SW480 (cell line): ENCODE measurements at places on chromosomes 2 and 18.

DNA sequence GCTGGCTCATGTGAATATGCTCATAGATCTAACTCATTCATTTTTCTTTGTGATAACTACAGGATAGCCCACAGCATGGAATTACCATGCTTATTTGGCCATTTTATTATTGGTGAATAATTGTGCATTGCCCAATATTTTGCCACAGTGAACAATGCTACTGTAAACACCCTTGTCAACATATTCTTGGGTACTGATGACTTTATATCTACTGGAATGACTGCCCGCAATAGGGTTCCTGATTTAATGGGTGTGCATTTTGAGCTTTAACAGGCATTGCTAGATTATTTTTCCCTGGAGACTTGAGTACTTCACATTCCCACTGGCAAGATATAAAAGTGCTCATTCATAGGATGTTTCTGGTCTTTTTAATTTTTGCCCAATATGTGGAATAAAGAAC is 42.7 kb upstream of the EVA1A start:
- no peak for DNase-seq

DNA sequence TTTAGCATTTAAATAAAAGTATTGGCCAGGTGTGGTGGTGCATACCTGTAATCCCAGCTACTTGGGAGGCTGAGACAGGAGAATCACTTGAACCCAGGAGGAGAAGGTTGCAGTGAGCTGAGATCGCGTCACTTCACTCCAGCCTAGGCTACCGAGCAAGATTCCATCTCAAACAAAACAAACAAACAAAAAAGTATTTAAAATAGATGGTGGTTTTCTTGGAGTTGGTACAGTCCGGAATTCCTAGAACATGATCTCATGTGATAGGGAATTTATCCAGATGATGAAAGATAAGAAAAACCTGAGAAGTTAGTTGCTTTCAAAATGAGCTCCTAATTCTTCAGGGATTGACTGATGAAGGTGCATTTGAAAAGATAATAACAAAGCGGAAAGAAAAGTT is 62.0 kb downstream of the BIRC6 start:
- no peak for DNase-seq

GRCh38 chr2:129231924-129232323 is 747.5 kb upstream of the RAB6C start:
- no peak for DNase-seq

GRCh38 chr2:231987124-231987727 is 25.7 kb downstream of the DIS3L2 start:
- no peak for DNase-seq

DNA sequence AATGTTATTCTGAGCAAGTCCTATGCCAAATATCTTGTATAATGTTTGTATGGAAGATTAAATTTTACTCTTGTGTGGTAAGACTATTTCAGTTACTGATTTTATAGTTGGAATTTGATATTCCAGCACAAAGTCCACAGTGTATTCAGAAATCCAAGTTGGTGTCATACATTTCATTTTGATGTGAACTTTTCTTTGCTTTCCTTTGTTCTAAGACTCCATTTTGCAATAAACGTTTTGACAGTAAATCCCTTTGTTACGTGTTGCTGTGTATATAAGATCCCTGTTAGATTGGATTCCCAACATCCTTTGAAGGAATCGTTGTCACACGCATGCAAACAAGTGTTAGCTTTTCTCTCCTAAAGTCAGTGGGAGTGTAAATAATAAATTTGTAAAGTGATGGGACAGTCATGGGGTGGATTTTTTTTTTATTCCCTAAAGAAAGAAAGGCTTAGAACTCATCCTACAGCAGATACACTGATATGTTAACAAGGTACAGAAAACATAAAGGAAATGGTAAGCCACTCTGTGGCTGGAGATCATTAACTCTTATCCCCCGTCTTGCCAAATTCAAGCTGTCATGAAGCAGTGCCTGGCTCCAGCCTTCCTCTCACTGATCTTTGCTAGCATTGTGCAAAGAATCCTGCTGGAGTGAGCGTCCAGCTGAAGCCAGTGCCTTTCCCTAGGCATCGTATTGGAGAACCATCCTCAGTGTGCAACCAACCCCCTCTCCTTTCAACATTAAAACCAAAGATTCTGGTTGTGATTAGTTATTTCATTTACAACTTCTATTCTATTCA is 127.6 kb upstream of the CDCA7 start:
- no peak for DNase-seq

DNA sequence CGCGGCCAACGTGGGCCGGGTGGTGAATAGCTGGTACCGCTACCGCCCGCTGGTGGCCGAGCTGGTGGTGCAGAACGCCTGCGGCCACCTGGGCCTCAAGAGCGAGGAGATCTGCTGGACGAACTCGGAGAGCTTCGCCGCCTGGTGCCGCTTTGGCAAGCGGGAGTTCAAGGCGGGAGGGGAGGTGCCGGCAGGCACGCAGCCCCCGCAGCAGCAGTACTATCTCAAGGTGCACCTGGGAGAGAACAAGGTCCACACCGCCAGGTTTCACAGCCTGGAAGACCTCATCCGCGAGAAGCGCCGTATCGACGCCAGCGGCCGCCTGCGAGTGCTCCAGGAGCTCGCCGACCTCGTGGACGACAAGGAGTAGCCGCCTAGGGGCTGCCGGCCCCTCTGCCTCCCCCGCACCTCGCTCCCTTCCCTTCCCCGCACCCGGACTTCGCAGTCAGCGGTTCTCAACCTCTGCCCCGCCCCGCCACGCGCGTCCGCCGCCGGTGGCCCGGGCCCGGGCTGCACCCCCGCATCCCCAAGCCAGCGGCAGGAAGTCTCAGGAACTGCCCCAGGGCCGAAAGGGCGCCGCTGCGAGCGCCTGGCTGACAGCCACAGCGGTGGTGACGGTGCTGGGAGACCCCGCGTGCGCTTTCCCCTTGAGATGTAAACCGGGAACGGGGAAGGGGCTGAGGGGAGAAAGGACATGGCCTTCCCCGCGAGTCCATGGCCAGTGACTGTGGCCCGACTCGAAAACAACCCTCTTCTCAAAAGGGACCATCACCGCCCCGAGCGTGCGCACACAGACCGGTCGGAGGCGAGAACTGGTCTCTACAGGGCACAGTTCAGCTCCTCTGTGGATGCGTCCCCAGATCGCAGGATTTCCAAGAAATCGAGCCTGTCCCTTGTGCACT is 2.2 kb downstream of the LRATD1 start:
- peak; percentile 91 for DNase-seq

DNA sequence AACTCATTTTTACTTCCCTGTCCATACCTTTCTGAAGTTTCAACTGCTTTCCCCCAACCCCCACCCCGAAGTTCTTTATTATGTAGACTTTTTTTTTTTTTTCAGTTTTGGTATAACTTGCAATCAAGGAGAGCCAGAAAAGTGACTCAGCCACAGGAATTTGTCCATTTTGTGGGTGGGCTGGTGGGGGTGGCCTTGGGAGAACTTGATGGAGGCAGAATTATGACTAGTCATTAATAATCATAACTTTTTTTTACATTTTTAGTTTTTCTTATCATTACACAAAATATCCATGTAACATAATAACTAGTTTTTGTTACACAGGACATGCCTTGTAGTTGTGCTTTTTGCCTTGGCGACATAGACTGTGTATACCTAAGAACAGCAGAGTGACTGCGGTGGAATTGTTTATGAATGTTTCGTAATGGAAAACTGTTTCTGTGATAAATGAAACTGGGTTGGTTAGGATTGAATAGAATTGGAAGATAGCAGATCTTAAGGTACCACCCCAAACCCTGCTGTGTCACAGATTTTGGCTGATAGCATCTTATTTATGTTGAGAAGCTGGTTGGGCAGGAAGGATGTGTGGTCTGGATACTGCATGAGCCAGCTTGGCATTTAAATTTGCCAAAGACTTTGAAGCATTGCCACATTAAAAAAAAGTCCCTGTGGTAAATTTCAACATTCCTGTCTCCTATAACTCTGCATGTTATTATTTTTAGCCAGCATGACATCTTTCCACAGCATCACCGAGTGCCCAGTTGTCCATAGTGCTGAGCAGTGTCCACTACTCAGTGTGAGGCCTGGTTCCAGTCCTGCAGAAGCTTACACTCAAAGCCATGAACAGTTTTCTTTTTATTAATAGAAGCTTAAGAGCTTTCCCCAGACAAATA is 30.7 kb downstream of the LYPD6B start:
- DNase-seq = peak; percentile 83

DNA sequence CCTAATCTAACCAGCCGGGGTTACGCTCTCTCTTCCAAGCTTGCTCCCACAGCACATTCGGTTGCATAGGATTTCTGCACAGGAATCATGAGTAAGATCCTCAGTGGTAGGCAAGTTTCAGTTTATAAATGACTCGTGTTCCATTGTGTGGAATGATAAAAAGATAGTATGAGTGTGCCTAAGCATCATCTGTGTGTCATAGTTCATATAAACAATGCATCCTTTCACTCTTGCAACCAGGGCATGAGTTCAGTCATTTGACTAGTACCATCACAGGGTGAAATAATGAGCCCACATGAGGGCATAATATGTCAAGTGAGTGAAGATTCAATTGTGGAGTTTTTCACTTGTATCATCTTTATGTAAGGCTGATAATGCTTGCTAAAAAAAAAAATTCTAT is 417.1 kb upstream of the CDH2 start:
- DNase-seq = no peak

GRCh38 chr2:4416431-4416830 is 713.1 kb downstream of the DCDC2C start:
- DNase-seq = no peak

- peak; percentile 65 for DNase-seq
These were observed 419.9 kb downstream of the TGIF1 start for GRCh38 chr18:3869848-3870247.

- peak; percentile 21 for DNase-seq
These were observed 357.3 kb downstream of the ZEB2 start for GRCh38 chr2:144162652-144163051.

DNA sequence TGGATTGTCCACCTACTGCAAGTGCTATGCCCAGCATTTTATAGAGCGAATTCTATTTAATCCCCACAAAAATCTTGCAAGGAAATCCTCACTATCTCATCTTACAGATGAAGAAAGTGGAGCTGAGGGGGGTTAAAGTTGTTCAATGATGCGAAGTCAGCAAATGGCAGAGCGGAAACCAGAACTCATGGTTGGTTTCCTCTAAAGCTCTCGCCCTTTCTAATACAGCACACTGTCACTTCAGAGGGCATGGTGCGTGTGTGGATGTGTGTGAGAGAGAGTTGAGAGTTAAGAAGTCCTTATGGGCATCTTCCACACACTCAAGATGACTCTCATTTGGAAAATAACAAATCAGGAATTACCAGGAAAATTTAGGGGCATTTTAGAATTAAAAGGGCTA is 78.4 kb downstream of the TGFA start:
- DNase-seq = no peak

GRCh38 chr2:25445464-25445863 is 103.7 kb upstream of the DNMT3A start:
- no peak for DNase-seq

- DNase-seq = no peak
These were observed 107.7 kb downstream of the CBLN2 start for GRCh38 chr18:72436401-72436800.

- DNase-seq = no peak
These were observed 136.1 kb downstream of the MCFD2 start for GRCh38 chr2:46779447-46779941.

DNA sequence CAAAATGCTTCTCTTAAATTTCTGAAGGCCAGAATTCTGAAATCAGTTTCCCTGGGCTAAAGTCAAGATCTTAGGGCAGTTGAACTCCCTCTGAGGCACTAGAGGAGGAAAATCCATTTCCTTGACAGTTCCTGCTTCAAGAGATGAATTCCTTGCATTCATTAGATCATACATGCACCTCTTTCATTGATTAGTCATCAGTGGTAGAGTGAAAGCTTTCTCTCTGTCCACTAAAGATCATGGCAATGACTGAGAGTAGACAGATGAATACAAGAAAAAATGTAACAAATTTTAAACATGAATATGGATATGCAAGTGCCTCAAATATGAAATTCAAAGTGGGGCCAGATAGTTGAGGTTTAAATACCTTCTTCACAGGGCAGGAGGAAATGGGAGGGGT is 693.4 kb upstream of the TMEFF2 start:
- DNase-seq = no peak

- DNase-seq = no peak
These were observed 108.5 kb upstream of the COL3A1 start for GRCh38 chr2:188865681-188866080.

DNA sequence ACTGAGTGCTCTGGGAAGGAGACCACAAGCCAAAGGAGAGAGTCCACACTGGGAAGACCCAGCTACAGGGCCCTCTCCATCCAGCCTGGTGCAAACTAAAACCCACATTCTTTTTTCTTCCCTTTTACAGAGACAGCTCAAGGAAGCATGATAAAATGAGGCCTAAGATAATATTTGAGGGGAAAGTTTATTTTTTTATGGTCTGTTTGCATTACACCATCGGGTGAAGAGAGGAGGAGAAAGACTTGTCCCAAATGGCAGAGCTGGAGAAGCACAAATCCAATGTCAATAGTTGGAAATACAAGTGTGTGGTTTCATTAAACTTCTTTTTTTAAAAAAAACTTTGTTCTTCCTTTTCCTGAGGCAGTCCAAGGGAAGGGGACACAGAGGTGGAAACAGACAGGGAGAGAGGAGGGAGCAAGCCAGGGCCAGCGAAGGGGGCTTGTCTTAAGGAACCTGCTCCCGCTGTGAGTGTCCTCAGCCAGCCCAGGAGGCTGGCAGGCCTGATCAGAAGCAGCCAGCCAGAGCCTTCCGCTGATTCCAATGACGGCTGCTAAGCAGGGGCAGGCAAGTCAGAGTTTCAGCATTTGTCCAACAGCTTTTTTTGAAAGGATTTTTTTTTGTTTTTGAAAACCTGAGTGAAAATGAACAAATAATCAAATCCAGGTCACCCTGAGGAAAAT is 203.8 kb upstream of the SIX2 start:
- no peak for DNase-seq

DNA sequence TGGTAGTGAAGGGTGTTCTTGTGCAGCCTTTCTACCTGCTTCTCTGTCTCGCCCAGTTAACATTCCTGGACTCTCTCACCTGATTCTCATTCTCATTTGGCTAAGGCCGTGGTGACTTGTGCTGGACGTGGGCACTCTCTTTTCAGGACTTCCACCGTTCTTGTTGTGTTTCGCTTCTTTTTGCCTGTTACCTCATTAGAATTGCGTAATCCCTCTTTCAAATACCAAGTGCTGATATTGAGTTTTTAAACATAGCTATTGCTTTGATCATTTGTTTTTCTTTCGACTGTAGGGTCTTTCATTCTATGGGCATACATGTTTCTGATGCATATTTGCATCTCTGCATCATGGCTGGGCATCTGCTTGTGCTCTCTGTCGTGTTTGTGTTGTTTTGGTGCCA is 287.0 kb downstream of the ALPK2 start:
- no peak for DNase-seq
